Dermis microvascular lymphatic vessel endothelial cell (primary cell): ENCODE measurements at places on chromosomes 2 and 18.

DNA sequence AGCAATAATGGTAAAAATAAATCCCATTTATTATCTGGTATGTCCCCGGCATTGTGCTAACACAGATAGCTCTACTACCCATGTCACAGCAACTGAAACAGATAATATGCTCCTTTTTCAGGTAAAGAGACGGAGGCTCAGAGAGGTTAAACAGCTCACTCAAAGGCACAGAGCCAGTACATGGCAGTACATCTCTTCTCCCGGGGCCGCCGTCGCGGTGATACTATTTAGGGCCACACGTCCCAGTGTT lies 693 bp upstream of the PDK1 start:
- no peak for DNase-seq

DNA sequence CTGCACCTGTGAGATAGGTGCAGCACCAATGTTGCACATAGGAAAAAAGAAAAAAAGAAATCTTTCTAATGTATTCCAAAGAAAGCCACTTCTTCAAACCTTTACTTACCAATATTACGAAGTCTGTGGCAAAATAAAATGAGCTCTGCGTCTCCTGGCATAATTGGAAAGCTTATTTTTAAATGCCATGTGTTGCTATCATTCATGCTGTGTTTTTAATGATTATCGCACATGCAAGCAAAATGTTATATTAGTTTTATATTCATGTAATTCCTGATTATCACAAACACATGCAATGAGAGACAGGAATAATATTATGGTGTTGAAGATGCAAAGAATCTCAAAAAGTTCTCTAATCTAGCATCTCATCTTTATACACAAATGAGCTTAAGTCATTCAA lies 47.0 kb upstream of the PARD3B start:
- DNase-seq, result no peak

DNA sequence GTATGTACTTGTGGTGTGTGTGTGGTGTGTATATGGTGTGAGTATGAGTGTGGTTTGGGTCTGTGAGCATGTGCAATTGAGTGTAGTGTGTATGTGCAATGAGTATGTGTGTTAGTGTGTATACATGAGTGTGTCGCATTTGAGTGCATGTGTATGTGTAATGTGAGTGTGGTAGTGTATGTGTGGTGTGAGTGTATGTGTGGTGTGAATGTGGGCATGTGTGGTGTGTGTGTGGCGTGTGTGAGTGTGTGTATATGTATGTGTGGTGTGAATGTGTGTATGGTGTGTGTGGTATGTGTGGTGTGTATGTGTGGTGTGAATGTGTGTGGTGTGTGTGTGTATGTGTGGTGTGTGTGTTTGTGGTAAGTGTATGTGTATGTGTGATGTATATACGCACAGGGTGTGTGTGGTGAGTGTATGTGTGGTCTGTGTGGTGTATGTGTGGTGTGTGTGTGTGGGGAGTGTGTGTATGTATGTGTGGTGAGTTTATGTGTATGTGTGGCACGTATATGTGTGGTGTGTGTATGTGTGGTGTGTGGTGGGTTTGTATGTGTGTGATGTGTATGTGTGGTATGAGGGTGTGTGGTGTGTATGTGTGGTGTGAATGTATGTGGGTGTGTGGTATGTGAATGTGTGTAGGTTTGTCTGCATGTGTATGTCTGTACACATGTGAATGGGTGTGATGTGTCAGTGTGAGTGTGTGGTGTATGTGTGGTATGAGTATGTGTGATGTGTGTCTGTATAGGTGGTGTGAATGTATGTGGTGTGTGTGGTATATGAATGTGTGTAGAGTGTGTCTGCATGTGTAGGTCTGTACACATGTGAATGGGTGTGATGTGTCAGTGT lies 123.4 kb downstream of the DOCK10 start:
- no peak for DNase-seq

GRCh38 chr2:121289271-121289670 lies 4.3 kb upstream of the TFCP2L1 start:
- no peak for DNase-seq

DNA sequence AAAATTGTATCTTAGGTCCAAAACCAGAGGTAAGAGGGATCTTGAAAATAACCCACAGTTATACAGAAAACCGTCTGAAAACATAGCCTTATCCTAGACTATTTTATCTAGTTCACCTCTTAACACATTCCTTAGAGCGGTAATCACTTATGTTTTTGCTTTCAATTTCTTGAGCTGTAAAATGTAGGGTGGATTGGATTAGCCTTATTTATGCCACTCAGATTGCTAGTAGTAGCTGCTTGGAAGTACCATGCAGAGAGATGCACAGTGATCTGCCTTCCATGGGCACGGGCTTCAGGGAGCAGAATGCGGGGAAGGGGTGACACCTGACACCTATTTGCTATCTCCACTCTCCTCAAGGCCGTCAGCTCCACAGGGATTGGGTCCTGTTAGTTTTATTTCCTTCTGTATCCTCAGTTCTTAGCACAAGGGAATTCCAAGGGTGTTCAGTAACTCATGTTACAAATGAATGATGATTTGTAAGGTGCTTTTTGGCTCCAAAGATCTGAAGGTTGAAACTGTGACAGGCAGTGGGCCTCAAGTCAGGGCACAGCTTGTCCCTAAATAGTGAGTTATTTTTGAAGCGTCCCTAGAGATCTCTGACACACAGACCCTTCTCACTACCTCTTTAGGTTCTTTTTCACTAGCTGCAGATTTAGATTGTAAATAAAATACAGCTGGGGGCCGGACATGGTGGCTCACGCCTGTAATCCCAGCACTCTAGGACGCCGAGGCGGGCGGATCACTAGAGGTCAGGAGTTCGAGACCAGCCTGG lies 64.0 kb upstream of the PMAIP1 start:
- DNase-seq, result no peak

DNA sequence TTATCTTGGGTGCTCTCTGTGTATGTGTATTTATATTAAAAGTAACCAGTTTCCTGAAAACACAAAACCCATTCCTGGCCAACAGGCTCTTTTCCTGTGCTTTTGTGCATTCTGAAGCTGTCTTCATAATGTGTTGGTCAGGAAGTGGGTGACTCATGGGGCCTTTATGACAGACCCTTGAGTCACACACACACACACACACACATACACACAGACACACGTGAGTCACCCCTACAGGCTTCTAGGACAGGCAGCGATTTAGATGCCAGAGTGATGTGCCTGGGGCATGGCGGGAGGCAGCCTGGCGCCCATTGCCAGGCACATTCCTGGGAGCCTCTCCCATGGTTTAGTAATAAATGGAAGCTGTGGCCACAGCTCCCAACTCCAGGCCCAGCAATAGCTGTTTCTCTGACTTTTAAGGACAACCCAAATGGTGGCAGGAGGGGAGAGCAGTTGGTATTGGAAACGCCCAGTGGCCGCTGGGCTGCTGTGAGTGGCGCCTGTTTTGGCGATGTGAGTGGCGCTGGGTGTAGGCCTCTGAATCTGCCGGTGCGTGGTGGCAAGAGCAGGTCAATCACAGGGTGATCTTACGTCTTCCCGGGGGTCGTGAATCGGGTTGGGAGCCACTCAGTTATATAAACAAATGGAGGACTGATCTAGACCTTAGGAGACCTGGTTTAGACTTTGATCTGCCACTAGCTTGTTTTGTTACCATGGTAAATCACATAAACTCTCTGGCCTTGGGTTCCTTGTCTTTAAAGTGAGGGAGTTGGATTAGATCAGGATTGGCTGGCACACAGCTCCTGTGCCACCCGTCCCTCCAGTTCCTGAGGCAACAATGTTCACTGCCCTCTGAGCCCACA lies 150.7 kb upstream of the DLX2 start:
- peak; percentile 97 for DNase-seq

- DNase-seq, result peak; percentile 76
These were observed 36.6 kb downstream of the DARS1 start for GRCh38 chr2:135948642-135949355.

- DNase-seq, result no peak
These were observed 21.5 kb downstream of the NABP1 start for GRCh38 chr2:191699341-191699945.

DNA sequence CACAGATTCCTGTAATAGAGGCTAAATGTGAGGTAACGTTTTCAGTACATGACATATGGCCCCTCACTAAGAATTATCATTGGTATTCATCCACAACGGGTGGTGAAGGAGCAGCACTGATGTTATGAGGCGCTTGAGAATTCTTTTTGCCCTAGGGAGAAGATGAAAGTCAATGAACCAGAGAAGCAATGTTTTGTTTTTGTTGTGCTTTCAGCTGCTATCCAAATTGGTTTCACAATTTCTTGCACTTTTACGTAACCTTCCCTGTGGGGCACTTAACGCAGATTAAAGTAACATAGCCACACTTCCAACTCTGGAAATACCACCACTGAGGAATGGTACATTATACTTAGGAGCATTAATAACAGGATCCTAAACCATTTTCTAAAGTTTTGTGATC lies 13.3 kb upstream of the CCDC85A start:
- DNase-seq, result no peak

DNA sequence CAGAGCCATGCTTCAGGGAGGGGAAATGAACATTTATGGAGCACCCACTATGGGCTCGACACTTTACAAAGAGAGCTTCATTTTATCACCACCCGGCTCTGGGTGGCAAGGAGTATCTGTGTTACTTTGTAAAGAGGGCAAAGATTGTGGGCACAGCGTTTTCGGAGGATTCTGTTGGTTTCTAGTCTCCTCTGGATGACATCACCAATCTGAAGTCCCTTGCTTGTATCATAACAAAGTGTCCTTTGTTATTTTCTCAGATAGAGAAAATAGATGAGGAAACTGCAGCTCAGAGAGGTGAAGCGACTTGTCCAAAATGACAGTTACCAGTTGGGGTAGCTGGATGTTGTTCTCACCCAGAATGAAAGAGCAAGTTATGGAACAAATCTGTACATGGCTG lies 162.8 kb downstream of the GLI2 start:
- DNase-seq, result no peak

DNA sequence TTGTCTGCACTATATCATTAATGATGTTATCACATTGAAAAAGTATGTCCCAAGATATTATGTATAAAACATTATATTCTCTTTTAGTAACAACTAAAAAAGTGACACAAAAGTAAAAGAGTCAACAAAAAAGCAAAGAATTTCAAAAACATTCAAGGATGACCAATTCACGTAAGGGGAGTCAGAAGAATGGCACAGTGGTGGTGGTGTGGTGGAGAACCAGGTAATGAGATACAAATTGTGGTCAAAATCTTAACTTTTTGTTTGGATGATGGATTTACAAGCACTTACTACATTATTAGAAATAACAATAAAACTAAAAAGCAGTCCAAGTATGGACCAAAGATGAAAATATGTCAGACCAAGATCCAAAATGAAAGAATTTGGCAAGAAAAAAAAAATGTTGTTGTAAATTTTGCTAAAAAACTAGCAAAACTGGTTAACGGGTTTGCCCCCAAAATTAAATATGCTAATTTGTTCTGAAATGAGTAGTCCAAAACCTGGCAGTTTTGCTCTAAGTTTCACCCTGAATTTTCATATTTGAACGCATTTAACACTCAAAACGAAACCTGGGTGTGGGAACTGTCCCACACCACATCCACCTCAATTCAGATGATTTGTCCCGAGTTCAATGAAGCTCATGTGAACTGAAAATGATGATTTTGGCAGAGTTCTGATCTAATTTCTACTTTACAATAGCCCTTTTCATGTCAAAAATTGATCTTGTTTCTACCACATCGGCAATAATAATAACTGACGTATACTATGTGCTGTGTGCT lies 135.8 kb downstream of the IKZF2 start:
- DNase-seq, result no peak

- DNase-seq, result no peak
These were observed 66.7 kb upstream of the BCL2L11 start for GRCh38 chr2:111053825-111054515.

- DNase-seq, result no peak
These were observed 186.6 kb downstream of the SNTG2 start for GRCh38 chr2:1137264-1137663.

DNA sequence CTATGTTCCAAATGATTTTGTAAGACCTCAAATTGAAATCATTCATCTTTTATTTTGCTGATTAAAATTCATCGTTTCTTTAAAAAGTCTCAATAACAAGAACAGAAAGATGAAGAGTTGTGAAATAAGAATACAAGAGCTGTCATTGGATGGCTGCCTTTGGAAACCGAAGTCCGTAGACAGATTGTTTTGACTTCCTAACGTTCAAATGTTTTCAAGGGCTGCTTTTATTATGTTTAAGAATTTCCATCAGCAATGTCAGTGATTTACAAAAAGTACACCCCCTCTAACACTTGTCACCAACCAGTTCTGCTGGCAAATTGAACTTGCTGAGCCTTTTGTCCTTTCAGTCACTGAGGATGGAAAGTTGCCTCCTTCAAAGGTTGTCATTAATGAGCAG lies 89.6 kb downstream of the KCNE4 start:
- DNase-seq, result no peak

DNA sequence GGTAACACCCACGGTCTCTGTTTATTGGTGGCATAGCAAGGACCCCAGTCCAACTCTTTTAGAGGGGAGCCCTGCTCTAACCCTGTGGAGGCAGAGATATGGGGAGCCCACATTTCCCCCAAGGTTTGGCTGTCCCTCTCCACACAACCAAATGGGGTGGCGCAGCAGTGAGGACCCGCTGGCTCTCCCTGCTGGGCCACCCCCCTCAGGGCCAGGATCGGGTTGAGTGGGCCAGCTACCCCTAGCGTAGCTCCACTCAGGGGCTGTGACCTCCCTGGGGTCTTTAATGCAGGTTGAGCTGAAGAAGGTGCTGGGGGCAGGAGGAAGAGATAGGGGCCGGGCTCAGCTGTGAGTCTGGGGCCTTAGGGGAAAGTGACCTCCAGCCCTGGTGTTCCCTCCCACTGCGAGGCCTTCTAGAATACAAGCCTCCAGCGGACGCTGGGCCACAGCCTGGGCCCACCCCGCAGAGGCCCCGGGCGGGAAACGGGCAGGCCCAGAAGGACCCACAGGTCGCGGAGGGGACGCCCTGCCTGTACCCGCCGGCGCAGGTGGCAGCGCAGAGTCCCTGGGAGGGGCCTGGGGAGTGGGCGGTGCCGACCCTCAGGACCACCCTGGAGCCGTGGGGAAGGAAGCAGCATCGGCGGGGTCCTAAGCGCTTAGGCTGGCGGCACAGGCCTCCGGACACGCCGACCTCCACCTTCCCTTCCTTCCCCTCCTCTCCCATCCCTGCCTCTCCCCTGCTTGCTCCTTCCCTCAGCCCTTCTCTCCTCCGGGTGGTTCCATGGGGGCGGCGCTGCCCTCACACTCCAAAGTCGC lies 9.6 kb downstream of the CROCC2 start:
- DNase-seq, result no peak
